ENCODE measurements at places on chromosomes 7 and 10.

DNA sequence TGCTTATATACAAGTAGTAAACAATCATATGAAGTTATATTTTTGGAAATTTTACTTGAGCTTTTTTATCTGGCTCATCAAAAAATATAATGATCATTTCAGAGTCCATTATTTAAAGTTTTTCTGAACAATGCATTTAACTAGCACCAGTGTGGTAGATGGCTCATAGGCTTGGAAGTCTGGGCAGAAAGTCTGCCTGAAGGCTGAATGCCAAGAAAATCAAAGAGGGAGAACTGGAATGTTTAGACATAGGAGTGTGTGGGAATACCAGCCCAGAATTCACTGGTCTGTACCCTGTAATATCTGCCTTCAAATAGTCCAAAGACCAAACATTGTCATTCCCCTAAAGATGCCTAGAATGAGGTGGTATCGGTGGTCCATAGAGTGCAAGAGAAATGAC is 40.3 kb upstream of the ANK3 start:
- DNase-seq, result no peak

- no peak for DNase-seq
Measured at GRCh38 chr10:107994621-107995270, 830.2 kb upstream of the SORCS1 start.

- DNase-seq, result peak; percentile 50
Measured at GRCh38 chr10:60099998-60100747, 193.8 kb upstream of the CCDC6 start.

- no peak for DNase-seq
Measured at GRCh38 chr7:42573881-42574672, 337.1 kb upstream of the GLI3 start.

DNA sequence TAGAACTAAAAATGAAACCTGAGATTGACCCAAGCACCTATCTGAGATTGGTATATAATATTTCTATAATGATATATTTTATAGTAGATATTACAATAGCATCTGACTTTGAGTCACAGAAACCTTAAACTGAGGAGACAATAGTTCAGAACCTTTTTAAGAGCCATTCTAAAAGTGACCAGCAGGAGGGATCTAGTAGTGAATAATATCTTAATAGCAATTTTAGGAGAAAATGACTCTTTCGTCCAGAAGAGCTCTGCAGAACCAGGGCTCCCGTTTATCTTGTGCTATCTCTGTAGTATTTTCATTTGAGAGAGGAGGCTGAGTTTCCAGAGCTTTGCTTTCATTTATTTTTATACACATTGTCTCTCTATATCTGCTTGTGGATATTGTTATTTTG is 68.1 kb downstream of the PODXL start:
- no peak for DNase-seq

DNA sequence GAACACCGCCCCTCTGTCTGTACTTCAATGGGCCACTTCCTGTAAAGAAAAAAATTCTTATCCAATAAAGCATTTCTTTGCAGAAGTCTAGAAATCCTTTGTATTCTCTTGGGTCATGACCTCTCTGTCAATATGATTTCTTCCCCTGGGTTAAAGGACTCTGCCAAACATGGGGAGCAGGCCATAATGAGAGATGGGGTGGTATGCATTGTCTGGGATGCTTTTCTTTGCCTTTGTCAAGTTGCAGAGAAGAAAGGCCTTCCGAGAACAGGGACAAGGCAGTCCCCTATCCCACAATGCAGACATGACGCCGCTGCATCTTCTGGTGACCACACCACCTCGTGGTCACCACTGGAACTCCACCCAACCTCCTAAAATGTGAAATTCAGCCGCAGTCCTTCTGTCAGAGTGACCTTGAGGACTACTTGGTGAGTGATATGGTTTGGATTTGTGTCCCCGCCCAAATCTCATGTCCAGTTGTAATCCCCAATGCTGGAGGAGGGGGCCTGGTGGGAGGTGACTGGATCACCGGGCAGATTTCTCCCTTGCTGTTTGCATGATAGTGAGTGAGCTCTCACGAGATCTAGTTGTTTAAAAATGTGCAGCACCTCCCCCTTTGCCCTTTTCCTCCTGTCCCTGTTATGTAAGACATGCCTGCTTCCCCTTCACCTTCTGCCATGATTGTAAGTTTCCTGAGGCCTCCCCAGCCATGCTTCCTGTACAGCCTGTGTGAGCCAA is 15.2 kb upstream of the FRMPD2 start:
- DNase-seq, result peak; percentile 38

DNA sequence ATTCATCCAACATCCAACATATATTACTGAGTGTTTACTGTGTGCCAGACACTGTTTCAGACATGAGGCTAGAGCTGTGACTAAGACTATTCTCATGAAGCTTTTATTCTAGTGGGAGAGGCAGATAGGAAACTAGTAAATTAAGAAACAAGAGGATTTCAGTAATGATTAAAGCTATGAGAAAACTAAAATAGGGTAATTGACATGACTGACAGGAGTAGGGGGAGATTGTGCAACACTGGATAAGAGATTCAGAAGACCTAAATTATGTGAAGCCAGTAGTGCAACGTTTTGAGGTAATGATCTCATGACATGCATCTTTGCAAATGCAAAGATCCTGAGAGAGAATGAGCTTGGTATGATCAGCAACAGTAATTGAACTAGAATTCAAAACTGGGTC is 48.6 kb upstream of the MKLN1 start:
- no peak for DNase-seq

GRCh38 chr7:101961811-101962210 is 144.4 kb downstream of the CUX1 start:
- DNase-seq, result no peak

DNA sequence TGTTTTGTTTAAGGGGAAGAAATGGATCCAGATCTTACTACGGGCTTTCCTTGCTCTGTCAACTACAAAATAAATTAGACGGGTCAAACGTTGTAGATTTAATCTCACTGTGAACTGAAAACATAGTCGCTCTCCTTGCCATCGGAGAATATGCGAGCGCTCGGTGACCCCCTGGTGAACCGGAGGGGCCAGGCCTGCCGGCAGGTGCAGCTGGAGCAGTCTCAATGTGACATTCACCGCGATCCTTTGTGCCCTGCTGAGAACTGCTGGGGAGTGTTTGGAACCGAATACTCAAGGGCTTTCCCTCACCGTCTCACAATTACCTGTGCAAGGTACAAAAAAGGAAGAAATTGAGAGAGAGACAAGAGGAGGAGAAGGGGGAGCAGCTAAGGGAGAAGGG is 174.1 kb upstream of the GPR26 start:
- no peak for DNase-seq

DNA sequence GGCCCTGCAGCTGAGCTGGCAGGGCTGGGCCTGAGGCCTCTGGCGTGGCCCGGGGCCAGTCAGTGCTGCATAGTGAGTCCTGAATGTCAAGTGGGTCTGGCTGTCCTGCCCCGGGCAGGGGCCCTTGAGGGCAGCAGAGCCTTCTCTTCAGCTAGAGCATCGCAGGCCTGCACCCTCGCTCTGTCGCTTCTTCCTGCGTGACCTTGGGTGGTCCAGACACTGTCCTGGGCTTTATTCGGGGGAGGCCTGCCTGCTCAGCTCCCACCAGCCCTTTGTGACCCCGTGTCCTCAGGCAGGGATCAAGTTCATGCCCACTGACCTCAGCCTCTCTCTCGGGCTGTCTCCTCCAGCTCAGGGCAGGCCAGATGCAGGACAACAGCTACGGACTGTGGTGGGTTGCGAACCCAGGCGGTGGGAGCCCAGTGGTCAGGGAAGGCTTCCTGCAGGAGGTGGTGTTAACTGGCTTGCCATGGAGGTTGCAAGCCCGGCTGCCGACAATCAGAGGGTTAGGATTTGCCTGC is 3.4 kb downstream of the TTYH3 start:
- no peak for DNase-seq

DNA sequence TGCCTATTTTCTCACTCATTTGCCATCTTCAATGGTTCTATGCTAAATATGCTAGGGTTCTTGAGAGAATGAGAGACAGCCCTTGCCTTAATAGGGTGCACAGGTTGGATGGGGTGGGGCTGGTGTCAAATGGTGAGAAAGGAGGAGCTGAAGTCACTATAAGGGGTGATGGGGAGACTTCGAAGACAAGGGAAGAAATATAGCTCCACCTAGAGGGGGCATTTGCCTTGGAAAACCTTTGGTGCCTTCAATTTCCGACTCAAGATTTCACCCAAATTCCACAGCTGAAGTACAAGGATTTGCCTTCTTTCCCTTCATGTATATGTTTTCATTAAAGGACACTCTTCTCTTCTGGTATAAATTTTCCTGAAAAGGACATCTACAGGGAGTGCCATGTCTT is 5.6 kb downstream of the PTN start:
- no peak for DNase-seq

DNA sequence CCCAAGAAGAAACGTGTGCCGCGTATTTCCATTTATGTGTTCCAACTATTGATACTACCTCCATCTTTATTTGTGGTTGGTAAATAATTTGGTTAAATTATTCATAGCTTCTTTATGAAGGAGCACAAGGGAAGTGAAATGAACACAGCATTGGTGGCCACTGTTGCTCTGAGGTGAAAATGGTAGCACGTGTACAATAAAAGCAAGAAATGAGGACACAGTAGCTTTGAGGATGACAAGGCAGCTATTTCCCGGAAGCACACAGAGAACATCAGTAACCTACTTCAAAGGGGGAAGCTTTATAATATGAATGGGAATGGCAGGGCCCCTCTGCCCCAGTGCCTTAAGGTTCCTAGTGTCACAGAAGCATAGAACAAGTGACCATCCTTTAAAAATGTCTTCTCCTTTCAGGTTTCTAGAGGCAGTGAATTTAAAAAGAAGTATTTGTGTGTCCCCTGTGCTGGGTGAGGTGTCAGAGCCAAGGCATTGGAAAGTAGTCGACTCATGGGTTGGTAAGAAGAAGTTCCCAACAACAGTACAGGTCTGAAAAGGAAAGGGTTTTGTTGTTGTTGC is 78.8 kb downstream of the SGMS1 start:
- no peak for DNase-seq

DNA sequence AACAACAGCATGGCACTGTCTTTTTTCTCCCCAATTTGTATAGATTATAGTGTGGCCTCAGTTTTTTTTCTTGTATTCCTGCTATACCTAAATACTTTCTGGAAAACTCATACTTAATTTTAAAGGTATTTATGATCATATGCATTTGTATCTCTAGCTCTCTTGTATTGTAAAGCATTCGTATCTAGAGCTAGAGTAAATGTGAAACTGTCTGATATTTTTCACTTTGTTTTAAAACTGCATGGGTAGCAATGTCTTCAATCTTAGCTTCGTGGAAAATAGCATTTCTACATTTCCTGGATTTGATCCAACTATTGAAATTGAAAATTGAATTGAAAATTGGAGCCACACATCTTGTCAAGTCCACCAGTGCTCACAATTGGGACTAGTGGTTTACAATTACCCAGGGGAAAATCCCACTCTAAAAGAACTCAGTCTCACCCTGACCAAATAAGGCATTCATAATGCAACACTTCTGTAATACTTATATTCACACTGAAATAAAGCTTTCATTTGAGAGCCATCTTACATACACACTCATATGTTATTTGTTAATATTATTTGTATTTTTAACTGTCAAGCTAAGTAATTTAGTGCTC is 51.3 kb upstream of the KLF6 start:
- peak; percentile 43 for DNase-seq

All from CD4-positive, alpha-beta T cell treated with Interleukin-12 subunit alpha and Interleukin-12 subunit beta, for 1 hour (primary cell).